ENCODE measurements at places on chromosomes 6 and 20.

- DNase-seq = no peak
Measured at GRCh38 chr6:163964789-163965188, 550.3 kb downstream of the QKI start.

DNA sequence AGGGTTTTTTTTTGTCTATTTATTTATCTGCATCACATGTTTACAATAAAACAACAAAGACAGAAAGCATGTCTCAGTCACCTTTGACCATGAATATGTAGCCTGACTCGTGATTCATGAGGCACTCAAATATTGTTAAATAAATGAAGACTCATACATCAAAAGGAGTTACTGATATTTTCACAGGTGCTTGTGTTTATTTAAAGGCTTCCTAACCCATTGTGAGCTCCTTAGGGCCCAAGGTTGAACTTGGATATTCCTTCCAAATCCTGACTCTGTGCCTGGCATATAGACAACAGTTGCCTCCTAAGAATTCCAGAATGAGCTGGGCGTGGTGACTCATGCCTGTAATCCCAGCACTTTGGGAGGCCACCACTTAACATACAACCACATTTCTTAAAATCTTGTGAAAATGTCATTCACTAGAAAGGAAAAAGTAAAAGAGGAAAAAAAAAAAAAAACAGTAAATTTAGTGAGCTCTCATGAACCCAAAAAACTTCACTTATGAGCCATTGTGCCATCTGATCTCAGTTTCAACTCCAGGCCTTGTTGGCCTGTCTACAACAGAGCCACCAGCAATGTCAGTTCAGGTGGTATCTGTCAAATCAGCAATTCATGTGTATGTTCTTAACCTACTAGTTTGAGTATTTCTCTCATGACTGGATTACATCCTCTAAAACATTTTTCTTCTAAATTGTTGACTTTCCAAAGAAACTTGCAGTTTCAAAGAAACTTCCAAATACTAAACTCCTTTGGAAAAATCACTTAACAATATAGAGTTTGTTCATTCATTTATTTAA, 162.7 kb upstream of the MARCKS start:
- no peak for DNase-seq

DNA sequence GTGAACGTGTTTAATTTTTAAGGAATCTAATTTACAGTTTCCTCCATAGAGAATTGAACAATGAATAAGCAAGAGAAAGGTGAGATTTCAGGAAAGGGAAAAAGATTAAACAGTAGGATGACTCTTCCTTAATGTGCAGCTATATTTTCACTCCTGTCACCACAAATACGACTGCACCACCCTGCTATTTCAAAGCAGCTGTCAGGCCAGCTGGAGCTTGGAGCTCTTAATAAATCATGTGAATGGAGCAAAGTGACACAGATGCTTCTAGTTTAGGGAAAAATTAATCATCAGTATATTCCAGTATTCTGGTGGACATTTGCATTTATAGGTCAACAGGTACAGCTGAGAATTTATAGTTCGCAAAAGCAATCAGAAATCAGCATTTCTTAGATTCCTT, 56.5 kb upstream of the PKIB start:
- DNase-seq = peak; percentile 78

DNA sequence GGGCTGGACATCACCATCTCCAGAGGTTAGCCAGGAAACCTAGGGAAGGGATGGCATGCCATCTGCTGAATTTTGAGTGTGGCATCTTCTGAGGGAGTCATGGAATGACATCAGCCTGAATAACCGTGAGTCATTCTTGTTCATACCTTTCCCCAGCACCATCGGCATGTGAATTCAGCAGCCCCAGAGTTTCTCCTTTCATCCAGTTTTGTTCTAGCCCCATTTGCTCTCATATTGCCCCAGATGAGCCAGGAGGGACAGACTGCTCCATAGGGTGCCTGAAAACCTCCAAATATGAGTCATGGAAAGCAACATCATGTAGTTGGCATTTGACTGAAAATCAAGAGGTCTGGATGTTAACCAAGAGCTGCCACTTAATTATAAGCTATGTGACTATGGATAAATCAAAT, 219.2 kb upstream of the SGK1 start:
- no peak for DNase-seq

GRCh38 chr6:169277619-169278018, 24.0 kb upstream of the THBS2 start:
- DNase-seq = no peak

- no peak for DNase-seq
Measured at GRCh38 chr6:56026455-56027180, 151.2 kb upstream of the BMP5 start.

DNA sequence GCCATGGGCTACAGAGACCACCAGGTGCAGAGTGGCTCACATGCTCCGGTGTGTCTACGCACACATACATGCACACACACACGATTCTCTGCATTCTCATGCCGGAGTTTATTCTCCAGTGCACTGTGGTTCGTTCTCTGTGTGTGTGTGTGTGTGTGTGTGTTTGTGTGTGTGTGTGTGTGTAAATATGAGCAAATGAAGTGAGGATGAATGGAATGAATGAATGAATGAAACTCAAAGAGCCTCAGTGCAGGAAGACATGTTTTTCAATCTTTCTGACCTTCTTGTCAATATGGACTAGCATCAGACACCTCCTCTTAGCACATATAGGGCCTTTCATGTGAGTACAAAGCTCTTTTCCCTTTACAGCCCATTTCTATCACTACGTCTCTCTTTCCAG, 1.6 kb downstream of the TMEM74B start:
- DNase-seq = no peak

Measured in NCI-H1694 (cell line).